Activated CD4-positive, alpha-beta T cell treated with anti-CD3 and anti-CD28 coated beads, Interleukin-2, amount 10 ng/mL, durations not matched to agents 7 days and 5 days (primary cell): ENCODE measurements at places on chromosomes 7 and 10. TPM values are rescaled to one million over a fixed set of nuclear protein-coding genes. Genes with fewer than 3 reads are reported as not detected.
A peak's percentile ranks its signal among the peaks of the same experiment; 100 is the strongest.

- no peak overlapping the region for H3K27ac ChIP-seq
- no peak overlapping the region for H3K4me3 ChIP-seq
- no peak for DNase-seq
- no peaks in the 10 kb centered on the region for H3K36me3 ChIP-seq
- H3K27me3 ChIP-seq: peaks cover 22% of the 10 kb centered on the region
These were observed 31.5 kb upstream of the BTRC start for GRCh38 chr10:101322266-101323108.

GRCh38 chr10:99369551-99369950 lies 40.4 kb downstream of the CNNM1 start:
- H3K4me3 ChIP-seq: no peak overlapping the region
- H3K27ac ChIP-seq: no peak overlapping the region
- no peaks in the 10 kb centered on the region for H3K36me3 ChIP-seq
- DNase-seq: no peak
- peaks cover 68% of the 10 kb centered on the region for H3K27me3 ChIP-seq

- no peak overlapping the region for H3K4me3 ChIP-seq
- no peaks in the 10 kb centered on the region for H3K36me3 ChIP-seq
- no peaks in the 10 kb centered on the region for H3K4me1 ChIP-seq
- peaks cover 38% of the 10 kb centered on the region for H3K27me3 ChIP-seq
- no peak for DNase-seq
These were observed 64.9 kb downstream of the PAX2 start for GRCh38 chr10:100810091-100810834.

DNA sequence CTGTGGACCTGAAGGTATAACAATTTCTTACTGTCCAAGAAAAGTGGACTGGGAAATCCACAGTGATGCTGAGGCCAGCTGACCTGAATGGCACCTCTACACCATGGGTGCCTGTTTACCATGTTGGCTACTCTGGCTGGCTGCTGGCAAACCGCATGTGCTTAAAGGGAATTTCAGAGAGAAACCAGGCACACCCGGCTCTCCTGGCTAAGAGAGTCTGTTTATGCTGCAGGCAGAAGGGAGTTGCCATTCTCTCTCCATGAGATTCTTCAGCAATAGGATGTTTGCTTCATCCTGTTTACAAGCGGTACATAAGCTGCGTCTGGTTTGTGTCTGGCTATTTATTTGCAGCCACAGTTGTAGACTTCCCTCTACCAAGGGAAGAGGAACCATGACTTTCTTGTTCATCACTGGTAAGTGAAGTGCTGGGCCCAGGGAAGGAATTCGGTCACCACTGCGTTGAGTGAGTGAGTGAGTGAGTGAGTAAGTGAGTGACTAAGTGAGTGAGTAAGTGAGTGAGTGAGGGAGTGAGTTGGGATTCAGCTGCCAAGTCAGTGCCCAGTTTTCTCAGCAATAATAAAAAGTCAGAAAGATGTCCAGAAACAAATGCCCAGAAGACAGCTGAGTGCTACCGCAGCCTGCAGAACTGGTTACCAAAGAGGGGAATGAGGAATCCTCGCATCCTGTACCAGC lies 90.4 kb downstream of the COBL start:
- H3K27me3 ChIP-seq: no peaks in the 10 kb centered on the region
- H3K4me3 ChIP-seq: no peak overlapping the region
- no peak overlapping the region for H3K27ac ChIP-seq
- no peaks in the 10 kb centered on the region for H3K36me3 ChIP-seq
- H3K4me1 ChIP-seq: no peaks in the 10 kb centered on the region
- DNase-seq: no peak

- no peak overlapping the region for H3K4me3 ChIP-seq
- H3K36me3 ChIP-seq: no peaks in the 10 kb centered on the region
- no peaks in the 10 kb centered on the region for H3K4me1 ChIP-seq
These were observed 399.8 kb downstream of the HTR7 start for GRCh38 chr10:90458054-90458453.

DNA sequence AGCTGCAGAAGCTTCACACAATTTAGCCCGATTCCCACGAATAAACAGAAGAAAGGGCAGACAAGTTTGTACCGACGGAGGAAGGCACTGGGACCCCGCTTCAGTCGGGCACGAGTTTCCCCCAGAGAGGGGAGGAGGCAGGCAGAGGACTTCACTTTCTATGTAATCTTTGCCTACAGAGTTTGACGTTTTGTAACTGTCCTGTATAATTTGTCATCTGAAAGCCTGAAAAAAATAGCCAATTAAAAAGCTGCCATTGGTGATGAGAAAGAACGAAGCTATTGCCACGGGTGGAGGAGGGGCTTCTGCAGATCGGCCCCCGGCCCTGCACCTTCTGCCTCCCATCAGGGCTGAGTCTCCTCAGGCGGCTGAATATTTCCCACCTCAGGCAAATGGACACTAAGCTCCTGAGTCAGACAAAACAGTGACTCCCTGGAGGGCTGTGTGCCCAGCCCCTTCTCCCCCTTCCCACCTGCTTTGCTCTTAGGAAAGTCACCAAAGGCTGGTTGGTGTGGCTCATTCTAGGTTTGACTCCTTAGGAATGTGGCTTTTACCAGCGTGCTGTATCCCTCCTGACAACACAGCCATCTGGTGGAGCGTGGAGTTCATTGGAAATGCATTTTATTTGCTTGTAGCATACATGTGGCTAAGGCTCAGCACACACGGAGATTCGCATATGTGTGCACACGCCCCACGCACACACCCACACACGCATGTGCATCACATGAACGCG lies 117.4 kb downstream of the VIPR2 start:
- DNase-seq: no peak
- peaks cover 10% of the 10 kb centered on the region for H3K4me1 ChIP-seq
- H3K27me3 ChIP-seq: peaks cover 9% of the 10 kb centered on the region
- no peaks in the 10 kb centered on the region for H3K36me3 ChIP-seq

DNA sequence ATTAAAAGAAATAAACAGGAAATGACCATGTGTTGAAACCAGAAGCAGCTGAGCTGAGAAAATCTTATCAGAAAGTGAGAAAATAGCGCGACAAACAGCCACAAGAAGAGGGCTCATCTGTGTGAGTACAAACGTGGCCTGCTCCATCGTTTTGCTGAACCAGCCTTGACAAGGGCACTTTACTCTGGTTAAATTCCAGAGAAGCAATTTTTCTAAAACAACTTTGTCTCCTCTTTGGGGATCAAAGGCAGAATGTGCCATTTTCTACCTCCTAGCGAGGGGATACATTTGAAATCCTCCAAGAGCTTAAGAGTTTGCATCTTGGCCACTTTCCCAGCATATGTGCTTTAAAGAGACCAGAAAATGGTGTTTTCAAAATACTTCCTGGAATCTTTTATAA lies 51.3 kb upstream of the VIPR2 start:
- H3K27me3 ChIP-seq: no peaks in the 10 kb centered on the region
- peaks cover 41% of the 10 kb centered on the region for H3K4me1 ChIP-seq
- H3K4me3 ChIP-seq: no peak overlapping the region
- H3K36me3 ChIP-seq: peaks cover 4% of the 10 kb centered on the region
- DNase-seq: peak; percentile 27

DNA sequence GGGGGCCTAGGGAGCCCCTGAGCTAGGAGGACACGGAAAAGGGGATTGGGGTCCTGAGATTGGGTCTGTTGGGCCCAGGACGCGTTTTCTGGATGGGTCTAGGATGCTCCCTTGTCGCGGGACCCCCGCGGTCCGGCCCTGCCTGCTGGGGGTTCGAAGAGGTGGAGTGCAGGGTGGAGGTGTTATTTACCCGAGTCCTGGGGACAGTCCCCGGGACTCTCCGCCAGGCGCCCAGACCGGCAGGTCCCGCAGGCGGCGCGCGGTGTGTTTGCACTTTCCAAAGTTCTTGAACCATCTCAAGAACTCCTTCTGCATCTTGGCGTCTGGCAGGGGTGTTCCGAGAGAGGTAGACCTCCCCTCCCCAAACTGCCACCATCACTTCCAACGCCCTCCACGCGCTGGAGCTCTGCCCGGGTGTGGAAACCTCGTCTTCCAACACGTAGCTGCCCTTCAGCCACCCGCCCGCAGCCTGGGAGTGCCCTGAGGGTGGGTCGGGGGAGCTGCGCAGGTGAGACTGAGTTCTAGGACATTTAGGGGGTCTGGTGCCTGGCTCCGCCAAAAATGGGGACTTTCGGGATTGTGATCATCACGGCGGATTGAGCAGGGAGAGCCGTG lies 569 bp downstream of the CAV1 start:
- no peak overlapping the region for H3K27ac ChIP-seq
- no peaks in the 10 kb centered on the region for H3K36me3 ChIP-seq
- H3K4me3 ChIP-seq: peak overlapping the region; percentile 70
- H3K27me3 ChIP-seq: peaks cover 79% of the 10 kb centered on the region

DNA sequence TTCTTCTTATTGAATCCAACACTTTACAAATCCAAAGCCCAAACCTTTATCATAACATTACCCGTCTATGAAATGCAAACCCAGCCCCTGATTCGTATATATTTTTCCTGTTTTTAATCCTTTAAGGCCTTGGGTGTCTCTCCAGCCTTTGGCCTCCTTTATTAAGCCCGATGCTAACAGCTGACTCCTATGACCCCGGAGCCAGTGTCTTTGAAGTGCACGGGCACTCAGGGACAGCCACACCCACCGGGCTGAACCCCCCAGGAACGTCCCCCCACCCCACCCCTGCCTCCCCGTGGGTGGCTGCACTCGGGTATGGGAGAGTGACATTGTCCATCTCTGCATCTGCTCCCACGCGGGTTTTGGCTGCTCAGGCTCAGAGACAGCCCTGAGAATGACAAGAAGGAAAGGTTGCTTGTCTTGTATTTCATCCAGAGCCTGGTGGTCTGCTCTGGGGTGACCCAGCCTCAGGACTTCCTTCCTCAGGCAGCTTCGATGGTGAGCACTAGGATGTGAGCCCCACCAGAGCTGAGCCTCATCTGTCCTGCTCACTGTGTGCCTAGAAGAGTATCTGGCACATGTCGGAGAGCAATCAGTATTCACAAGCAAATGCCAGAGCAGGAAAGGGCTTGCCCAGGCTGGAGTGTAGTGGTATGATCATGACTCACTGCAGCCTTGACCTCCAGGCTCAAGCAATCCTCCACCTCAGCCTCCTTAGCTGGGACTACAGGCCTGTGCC lies 210.4 kb downstream of the SKIDA1 start:
- H3K36me3 ChIP-seq: no peaks in the 10 kb centered on the region
- no peak overlapping the region for H3K27ac ChIP-seq
- no peaks in the 10 kb centered on the region for H3K4me1 ChIP-seq
- no peak overlapping the region for H3K4me3 ChIP-seq
- no peak for DNase-seq

MSMB gene
- total RNA-seq: not detected

ADCYAP1R1 gene
- not detected for total RNA-seq

SDK1 gene
- 0.10 TPM for total RNA-seq
